ENCODE measurements at places on chromosomes 5 and 9.
A peak's percentile ranks its signal among the peaks of the same experiment; 100 is the strongest.

GRCh38 chr5:106801554-106801953, 869.2 kb downstream of the EFNA5 start:
- no peak for DNase-seq

DNA sequence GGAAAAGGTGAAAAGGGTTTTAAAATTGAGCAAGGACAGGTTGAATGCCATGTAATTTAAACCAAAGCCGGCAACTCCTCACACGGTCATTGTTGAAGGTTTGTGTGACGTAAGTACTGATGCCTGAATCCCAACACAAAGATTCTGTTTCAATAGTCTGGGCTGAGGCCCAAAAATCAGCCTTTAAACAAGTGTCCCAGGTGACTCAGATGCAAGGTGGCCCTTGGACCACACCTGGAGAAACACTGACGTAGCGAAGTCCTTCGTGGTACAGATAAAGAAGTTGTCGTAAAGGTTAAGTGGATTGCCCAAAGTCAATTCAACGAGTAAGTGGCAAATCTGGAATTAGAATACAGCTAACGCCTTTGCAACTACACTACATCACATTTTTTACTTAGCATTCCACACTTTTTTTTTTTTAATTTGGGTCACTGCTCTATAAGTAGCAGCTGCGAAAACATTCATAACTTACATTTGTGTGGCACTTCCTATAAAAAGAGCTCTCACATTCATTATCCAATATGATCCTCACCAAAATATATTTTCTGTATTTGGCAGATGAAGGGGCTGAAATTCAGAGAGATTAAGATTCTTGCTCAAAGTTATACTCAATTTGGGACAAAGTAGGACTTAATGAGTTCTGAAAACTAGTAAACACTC, 111.3 kb downstream of the LPAR1 start:
- peak; percentile 38 for DNase-seq

GRCh38 chr5:15064396-15064795, 192.8 kb upstream of the ANKH start:
- DNase-seq: no peak

GRCh38 chr5:159324102-159324755, 6.1 kb downstream of the IL12B start:
- DNase-seq: no peak

DNA sequence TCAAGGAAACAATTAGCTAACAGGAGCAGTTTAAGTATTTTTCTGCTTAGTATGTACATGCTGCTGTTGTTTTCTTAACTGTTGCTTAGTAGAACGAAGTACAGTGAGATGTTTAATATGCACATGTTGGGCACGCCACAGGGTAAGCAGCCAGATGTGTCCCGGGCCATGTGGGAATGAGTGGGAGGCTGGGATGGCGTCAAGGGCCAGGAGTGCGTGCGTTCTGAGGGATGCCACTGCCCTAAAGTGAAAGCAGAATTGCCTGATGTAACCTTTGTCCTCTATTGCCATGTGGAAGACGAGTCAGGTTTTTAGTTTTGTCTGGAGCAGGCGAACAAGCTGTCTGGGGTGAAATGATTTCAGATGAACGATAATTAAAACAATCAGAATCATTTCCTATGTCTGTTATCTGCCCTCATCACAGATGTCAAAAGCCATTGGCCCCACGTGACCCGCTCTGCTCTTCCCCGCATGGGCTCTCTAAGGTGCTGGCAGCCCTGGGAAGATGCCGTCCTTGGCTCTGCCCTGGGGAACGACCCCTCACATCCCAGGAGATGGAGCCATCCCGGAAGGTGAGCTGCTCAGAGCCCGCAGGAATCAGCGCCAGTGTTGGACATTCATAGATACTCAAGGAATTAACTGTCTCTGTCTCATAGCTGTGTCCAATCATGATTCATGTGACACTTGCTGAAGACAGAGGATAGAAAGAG, 356.6 kb upstream of the IRX4 start:
- no peak for DNase-seq
